ENCODE measurements at places on chromosomes 16 and 17. TPM values are rescaled to one million over a fixed set of nuclear protein-coding genes. Genes with fewer than 3 reads are reported as not detected.

DNA sequence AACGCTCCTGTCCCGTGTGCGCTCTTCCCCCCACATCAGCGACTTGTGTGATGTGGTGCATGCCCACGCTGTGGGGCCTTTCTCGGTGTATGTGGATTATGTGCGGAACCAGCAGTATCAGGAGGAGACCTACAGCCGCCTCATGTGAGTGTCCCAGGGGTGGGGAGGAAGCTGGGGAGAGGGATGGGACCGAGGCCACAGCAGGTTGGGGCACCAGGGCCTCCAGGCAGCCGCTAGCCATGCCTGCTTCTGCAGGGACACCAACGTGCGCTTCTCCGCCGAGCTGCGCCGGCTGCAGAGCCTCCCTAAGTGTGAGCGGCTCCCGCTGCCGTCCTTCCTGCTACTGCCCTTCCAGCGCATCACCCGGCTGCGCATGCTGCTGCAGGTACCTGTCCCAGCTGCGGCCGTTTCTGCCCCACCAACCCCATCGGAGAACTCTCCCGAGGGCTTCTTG, 5.8 kb downstream of the ARHGEF15 start:
- DNase-seq: no peak

GRCh38 chr17:72407931-72408330, 287.1 kb downstream of the SOX9 start:
- no peak for DNase-seq

- no peak for DNase-seq
These were observed 8.2 kb downstream of the CENPX start for GRCh38 chr17:82014432-82014831.

EFCAB3 gene
- total RNA-seq: not detected

DNA sequence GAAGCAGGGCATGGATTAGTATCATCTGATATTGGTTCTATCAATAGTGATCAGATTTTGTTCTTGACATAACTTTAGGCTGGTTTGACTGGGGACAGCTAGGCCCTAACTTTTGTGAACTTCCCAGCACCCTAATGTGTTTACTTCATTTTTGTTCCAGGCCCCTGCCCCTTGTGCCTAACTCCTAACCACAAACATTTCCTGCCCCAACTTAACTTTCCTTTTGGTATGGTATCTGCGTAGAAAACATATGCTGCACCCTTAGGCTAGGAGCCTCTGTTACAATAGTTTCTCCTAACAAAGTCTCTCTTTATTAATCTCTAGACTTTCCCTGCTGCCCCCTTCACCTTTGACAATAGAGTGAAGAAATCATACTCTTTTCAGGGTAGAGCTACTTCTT, 2.5 kb downstream of the ADPRM start:
- no peak for DNase-seq

DNA sequence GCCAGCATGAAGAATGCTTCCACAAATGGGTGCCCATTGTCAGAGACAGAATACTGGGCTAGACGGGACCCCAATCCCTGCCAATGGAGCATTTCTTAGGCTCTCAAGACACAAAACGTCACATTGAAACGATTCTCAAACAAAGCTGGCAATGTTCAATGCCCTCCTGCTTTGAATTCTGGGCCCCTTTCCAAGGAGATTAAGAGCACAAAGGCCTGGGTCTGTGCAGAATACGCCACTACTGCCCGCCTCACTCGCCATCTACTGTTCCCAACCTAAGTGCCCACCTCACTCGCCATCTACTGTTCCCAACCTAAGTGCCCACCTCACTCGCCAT, 9.7 kb downstream of the CFAP20 start:
- no peak for DNase-seq

DNA sequence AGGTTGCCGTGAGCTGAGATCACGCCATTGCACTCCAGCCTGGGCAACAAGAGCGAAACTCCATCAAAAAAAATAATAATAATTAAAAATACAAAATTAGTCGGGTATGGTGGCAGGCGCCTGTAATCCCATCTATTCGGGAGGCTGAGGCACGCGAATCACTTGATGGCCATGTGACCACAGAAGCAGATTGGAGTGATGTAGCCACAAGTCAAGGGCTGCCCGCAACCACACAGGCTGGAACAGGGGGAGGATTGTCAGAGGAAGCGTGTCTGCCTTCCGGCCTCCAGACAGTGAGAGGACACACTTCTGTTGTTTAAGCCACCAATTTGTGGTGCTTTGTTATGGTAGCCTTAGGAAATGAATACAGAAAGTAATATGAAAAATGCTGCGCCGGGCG, 11.8 kb upstream of the NAGS start:
- DNase-seq: no peak

DNA sequence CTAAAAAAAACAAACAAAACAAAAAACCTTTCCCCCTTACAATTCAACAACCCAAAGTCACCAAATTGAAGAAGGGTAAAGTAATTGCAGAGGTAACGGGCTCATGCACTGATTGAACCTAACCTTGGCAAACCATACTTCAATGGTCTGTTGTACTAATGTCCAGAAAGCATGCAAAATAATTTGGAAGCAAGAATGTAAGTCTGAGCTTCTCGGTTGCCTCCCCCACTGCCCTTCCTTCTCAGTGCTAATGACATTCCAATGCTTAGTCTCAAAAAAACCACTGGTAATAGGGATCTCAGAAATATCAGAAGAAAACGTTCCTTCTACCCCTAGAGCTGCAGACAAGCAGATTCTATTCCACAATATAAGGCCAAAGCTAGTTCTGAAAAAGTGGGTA, 15.8 kb downstream of the KRABD2 start:
- no peak for DNase-seq

- DNase-seq: no peak
These were observed 2.8 kb downstream of the PKMYT1 start for GRCh38 chr16:2977440-2977839.

- no peak for DNase-seq
These were observed 115.2 kb upstream of the NETO2 start for GRCh38 chr16:47258874-47259461.

- no peak for DNase-seq
These were observed 25.8 kb downstream of the SMTNL2 start for GRCh38 chr17:4610162-4610561.

SETD6 gene
- total RNA-seq: 15.3 TPM

B9D1 gene
- total RNA-seq: 14.5 TPM

DNA sequence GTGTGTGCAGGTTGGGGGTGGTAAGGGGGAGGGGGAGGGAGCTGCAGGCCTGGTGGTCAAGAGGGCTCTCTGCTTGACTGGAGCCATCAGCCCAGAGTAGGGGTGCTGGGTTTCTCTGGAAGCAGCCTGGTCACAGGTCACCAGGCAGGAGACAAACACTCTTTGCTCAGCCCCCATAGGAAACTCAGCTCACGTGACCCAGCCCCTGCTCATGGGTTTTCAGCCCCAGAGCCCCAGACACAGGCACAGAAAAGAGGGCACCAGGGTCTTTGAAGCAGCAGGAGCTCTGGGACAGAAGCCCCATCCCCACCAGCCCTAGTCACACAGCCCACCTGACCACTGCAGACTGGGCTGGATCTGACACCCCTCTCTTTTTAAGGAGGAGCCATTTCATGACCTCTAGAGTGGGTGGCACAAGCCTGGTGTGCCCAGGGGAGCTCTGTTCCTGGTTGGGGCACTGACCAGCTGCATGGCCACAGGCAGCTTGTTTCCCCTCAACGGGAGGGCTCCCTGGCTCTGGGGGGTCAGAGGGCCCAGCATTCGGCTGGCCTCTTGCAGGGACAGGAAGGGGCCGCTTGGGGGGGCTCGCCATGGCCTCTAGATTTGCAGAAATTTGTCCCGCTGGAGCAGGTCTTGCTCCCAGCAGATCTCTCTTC, 13.8 kb upstream of the CD79B start:
- DNase-seq: no peak

DNA sequence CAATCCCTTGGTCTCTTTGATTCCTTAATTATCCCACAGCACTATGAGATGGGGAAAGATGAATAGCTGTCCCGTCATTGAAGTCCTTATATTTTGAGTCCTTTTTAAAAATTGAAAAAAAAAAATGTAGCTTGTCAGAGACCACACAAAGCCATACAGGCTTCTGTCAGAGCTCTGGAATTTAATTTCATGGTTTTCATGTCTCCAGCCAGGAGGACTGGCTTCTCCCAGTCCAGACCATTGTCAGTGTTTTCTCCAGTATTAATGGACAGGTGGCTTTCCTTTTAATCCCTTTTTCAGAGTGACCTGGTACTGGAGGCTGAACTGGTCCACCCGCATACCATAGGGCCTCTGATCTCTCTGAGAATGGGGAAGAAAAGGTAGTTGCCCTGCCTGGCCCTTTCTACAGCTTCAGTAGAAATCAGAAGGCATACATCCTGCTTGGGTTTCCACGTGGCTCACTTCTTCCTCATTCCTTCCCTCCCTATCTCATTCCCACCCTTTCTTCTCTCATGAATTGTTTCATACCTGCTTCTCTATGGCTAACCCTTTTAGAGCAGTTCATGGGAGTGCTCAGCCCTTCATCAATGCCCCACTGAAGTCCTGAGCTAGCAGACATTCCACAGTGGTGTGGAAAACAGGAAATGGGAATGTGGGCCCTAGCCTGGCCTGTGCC, 29.1 kb downstream of the TRIM16 start:
- DNase-seq: no peak

NRN1L gene
- total RNA-seq: not detected

DNA sequence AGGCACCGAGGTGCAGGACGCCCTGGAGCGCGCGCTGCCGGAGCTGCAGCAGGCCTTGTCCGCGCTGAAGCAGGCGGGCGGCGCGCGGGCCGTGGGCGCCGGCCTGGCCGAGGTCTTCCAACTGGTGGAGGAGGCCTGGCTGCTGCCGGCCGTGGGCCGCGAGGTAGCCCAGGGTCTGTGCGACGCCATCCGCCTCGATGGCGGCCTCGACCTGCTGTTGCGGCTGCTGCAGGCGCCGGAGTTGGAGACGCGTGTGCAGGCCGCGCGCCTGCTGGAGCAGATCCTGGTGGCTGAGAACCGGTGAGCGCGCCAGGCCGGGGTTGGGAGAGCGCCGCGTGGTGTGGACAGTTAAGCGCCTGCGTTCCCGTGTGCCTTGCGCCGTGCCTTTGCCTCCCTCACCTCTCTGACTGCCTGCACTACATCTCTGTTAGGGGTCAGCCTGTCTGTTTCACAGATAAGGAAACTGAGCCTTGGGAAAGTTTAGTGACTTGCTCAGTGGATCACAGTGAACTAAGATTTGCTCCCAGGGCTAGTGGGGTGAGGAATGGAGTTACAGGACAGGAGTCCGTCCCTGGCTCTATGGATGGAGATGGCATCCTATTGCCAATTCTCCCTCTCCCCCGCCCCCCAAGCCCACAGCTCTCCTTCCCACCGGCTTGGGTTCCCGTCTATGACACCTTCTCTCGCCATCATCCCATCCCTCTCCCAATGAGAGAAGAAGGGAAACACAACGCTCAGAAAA, 880 bp downstream of the SARM1 start:
- DNase-seq: no peak

- no peak for DNase-seq
These were observed 45.4 kb downstream of the SOX8 start for GRCh38 chr16:1026784-1027500.

DNA sequence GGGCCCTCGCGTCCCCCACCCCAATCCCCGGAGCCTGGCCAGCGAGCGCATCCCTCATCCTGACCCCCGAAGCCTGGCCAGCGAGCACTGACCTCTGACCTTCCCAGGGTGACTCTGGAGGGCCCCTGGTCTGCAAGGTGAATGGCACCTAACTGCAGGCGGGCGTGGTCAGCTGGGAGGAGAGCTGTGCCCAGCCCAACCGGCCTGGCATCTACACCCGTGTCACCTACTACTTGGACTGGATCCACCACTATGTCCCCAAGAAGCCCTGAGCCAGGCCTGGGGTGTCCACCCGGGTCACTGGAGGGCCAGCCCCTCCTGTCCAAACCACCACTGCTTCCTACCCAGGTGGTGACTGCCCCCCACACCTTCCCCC, 2.3 kb downstream of the TPSD1 start:
- no peak for DNase-seq

YBX2 gene
- total RNA-seq: 0.37 TPM

GRCh38 chr17:73096211-73096610, 3.7 kb upstream of the SLC39A11 start:
- no peak for DNase-seq

GRCh38 chr17:45869676-45870341, 24.5 kb upstream of the MAPT start:
- DNase-seq: no peak

MARCHF10 gene
- total RNA-seq: 0.42 TPM

DNA sequence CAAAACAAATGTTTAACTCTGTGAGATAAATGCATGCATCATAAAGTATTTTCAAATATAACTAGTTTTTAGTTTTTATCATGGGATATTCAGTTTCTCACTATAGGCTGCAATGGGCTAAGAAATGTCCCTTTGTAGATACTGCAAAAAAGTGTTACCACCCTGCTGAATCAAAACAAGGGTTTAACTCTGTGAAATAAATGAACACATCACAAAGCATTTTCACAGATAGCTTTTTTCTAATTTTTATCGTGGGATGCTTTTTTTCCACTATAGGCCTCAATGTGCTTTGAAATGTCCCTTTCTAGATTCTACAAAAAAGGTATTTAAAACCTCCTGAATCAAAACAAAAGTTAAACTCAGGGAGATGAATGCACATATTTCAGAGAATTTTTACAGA, 541.1 kb downstream of the KCNJ18 start:
- DNase-seq: no peak

GRCh38 chr16:8544406-8544805, 45.9 kb downstream of the TMEM114 start:
- no peak for DNase-seq

- DNase-seq: no peak
These were observed 62.4 kb downstream of the STH start for GRCh38 chr17:46061435-46061834.

GRCh38 chr17:51666971-51667705, 406.8 kb downstream of the UTP18 start:
- no peak for DNase-seq

DNA sequence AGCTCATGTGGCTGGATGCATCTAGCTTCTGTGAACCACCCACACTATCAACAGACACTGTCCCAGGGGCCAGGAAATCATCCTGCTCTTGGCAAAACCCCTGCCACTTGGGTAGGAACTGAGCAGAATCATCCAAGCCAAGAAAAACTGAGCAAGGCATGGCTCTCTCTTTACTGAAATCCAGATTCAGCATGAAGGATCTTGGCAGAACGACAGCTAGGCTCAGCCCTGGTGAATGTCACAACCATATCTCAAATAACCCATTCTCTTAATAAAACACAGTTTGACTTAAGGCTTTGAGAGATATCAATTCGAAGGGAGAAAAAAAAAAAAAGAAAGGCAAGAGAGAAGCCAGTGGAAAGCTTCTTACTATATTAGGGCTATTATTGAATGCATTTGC, 72.2 kb downstream of the MAF start:
- no peak for DNase-seq
